CD4-positive, alpha-beta memory T cell (primary cell): ENCODE measurements at places on chromosomes 13 and 19.

- DNase-seq, result peak; percentile 77
These were observed 7.9 kb upstream of the CDC16 start for GRCh38 chr13:114226699-114227323.

GRCh38 chr13:48646791-48647190 lies 6.9 kb upstream of the CYSLTR2 start:
- DNase-seq, result no peak

DNA sequence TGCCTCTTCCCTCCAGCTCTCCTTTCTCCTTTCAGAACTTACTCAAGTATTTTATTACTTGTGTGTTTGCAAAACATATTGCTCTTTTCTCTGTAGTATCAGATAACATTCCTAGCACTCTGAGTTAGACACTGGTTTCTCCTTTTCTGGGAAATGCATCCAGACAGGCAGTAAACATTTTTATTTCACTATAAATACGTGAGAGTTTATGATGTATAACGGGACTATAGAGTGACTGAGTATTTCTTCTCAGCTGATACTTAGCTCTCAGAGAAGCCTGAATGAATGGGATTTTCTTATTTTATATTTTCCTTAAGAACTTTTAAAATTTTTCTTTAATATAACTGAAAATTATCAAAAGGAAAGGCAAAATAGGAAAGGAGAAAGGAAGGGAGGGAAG lies 211.2 kb upstream of the EDNRB start:
- DNase-seq, result no peak

- DNase-seq, result no peak
These were observed 4.6 kb upstream of the RAB20 start for GRCh38 chr13:110566171-110566570.

DNA sequence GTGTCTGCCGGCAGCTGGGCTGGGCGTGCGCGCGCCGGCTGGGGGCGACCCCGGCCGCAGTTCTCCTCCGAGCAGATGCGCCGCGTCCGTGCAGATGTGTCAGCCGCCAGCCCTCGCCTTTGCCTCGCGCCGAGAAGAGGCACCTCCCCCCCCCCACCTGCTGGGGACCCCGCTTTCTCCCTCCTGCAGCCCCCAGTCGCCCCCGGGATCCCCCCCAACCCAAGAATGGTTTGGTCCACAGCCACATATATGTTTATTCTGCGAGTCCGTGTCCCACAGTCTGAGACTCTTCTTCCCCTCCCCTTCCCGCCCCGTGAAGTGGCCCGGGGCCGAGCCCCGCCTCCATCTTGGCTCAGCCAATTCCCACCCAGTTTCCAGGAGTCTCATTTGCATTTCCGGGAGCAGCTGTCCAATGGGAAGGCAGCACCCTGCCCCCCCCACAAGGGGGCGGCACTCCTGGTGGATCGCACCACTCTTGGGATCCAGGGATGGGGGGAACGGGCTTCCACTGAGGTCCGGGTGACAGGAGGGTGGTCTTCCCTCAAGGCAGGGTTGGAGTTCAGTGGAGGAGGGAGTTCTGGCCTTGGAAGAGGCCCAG lies 8.6 kb downstream of the ISOC2 start:
- no peak for DNase-seq

DNA sequence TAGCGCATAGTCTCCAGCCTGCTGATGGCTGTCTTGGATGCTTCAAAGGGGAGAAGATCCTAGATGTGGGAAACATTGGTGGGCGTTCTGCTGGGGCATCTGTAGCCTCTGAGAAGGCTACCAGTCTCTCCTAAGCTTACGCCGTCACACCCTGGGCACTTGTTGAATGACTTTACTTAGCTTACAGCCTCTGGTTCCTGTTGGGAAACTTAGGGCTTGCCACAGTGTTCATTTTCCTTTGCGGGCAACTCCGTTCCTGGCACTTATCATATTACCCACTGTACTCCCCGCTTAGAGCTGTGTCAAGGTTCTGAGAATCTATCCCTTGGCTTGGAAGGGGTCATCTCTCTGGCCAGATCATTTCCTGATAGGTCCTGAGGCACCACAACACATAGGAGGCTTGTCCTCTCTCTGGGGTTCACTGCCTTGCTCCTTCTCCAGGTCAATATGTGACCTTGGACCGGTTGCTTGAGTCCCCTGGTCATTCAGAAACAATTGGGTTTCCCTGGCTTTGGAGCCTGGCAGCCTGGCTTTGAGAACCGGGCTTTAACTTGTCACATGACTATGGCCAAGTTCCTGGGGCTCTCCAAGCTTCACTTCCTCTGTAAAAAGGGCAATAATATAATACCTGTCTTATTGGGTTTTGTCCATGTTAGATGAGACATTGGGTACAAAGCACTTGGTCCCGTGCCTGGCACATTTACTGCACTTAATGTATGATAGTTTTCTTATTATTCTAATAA lies 20.5 kb upstream of the ALOX5AP start:
- no peak for DNase-seq

- no peak for DNase-seq
These were observed 36.0 kb downstream of the MBNL2 start for GRCh38 chr13:97257800-97258799.

GRCh38 chr13:36866232-36866631 lies 47.2 kb downstream of the RFXAP start:
- no peak for DNase-seq

- DNase-seq, result no peak
These were observed 1396.4 kb downstream of the EFNB2 start for GRCh38 chr13:105139048-105139379.

GRCh38 chr13:45702088-45702487 lies at the start of gene CBY2:
CBY2 (plus strand) TSS chr13:45702320; CDS start chr13:45702391, 71 bp downstream.
- no peak for DNase-seq

GRCh38 chr19:29715701-29716581 lies 880 bp upstream of the C19orf12 start:
- DNase-seq, result no peak

DNA sequence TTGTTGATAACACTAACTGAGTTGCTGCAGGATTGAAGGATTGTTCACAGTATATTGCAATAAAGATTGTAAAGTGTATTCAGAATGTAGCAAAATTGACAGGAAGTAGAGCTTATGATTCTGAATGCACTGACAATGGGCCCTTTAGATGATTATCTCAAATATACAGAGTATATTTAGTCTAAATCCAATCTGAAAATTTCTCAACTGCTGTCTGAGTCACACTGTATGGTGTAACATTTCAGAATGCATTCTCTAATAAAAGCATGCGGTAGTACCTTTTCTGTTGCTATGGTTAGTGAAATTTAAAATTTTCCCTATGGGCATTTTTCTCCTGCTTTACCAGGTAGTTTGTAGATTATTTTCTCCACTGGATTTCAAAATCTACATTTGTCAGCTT lies 365.2 kb downstream of the PCDH17 start:
- DNase-seq, result no peak

DNA sequence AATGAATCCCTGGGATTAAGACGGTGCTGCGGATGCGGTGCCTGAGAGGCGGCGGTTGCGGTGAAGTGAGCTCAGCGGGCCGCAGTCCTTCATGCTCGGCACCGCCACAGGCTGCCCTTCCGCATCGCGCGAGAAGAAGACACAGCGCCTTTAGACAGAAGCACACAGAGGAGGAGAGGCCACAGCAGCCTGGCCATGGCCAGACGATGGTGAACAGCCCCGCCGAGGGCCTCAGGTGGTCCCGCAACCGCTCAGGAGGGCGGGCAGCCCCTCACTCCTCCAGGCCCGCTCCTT lies 459.2 kb downstream of the MYO16 start:
- DNase-seq, result no peak

DNA sequence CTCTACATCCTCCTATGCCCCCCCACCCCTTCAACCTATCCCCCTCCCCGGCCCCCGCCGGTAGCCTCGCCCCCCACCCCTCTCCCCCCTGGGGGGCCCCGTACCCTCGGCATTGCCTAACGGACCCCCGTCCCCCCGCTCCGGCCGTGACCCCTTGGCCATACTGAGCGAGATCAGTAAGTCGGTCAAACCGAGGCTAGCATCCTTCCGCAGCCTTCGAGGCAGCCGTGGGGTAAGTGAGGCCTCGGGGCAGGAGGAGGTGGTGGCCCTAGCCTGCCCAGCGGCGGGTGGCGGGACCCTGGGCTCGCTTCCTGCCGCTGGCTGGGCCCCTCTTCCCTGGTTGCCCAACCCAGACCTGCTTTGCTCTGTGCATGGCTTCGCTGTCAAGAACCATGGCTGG lies 6.5 kb downstream of the TRIP10 start:
- no peak for DNase-seq

DNA sequence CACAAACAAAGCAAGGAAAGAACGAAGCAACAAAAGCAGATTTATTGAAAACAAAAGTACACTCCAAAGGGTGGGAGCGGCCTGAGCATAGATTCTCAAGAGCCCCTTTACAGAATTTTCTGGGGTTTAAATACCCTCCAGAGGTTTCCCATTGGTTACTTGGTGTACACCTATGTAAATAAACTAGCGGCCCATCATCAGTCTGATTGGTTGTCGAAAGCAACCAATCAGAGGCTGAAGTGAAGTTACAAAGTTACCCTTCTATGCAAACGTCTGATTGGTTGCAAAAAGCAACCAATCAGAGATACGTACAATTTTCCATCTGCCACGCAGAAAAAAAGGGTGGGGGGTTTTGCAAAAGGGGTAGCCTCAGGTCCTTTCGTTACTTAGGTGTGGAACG lies 96.3 kb upstream of the UBAC2 start:
- no peak for DNase-seq

DNA sequence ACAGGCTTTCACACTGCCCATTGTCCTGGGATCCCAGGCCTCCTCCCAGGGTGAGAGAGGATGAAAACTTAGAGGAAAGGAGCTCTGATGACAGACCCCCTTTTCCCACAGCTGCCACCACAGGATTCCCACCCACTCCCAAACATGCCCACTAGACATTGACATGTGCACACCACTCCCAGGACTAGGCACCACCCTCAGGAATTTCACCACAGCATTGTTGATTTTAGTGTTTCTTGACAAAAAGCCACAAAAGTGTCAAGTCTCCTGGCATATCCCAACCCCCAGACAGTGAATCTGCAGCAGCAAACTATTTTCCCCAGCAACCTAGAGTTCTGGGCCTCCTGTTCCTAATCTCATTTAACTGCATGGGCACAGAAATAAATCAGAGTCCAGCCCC lies 10.1 kb downstream of the ZNF714 start:
- no peak for DNase-seq

DNA sequence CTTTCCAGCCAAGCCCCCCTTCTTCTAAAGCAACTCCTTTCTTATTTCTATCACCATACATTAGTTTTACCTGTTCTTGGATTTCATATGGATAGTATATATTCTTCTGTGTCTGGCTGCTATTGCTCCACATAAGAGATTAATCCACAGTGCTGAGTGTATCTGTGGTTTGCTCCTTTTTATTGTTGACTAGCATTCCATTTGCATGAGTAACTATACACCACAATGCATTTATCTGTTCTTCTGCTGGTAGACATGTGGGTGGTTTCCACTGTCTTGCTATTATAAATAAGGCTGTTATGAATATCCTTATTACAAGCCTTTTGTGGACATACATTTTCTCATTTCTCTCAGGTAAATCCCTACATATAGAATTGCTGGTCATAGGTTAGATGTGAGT lies 138.2 kb downstream of the SLC7A1 start:
- DNase-seq, result no peak

- DNase-seq, result no peak
These were observed 34.2 kb upstream of the SERTM1 start for GRCh38 chr13:36639610-36640009.

DNA sequence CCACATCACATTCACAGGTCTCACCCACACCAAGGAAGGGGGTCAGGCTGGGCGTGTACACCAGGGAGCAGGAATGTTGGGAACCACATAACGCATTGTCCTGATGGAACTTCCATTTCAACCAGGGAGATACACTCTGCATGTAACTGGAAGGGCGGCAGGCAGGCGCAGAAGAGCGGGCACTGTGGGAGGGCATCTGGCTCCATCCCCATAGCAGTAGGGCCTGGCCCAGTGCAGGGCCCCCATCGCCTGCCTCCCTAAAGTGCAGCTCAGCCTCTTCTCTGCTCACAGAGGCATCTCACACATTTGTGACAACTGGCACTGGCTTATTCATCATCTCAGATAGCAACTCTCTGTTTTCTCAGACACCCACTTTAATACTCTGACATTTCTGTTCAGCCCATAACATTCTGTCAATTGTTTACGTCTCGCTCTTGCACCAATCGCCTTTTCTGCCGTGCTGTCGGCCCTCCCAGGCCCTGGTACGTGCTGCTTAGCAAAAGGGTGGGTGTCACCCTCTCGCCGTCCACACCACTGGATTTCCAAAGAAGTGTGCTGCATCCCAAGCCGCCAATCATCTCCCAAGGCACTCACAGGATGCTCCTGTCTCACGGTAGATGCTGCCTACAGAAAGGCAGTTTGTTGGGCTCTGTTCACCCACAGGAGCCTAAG lies 353.3 kb upstream of the ZNF507 start:
- DNase-seq, result no peak

- no peak for DNase-seq
These were observed 654 bp downstream of the ZNF579 start for GRCh38 chr19:55579766-55580621.

GRCh38 chr13:74184283-74184682 lies 50.1 kb upstream of the KLF12 start:
- DNase-seq, result no peak

DNA sequence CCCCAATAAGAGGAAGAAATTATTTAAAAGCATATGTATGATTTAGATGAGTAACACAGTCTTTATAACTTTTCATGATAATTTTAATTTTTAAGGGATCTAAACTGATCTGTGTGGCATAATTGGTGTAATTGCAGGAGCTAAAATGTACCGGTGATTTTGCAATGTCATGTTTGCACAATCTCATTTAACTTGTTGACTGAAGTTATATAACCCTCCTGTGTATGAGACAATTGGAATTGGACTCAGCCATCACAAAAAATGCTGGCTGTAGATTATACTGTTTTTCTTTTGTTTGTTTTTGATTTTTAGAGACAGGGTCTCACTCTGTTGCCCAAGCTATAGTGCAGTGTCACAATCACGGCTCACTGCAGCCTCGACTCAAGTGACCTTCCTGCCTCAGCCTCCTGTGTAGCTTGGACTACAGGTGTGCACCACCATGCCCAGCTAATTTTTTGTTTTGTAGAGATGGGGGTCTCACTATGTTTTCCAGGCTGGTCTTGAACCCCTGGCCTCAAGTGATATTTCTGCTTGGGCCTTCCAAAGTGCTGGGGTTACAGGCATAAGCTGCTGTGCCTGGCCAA lies 26.1 kb downstream of the FGF9 start:
- no peak for DNase-seq

GRCh38 chr13:31199849-31200636 lies at the start of gene B3GLCT:
B3GLCT (plus strand) TSS chr13:31199975; CDS start chr13:31200085, 110 bp downstream.
- DNase-seq, result peak; percentile 86

DNA sequence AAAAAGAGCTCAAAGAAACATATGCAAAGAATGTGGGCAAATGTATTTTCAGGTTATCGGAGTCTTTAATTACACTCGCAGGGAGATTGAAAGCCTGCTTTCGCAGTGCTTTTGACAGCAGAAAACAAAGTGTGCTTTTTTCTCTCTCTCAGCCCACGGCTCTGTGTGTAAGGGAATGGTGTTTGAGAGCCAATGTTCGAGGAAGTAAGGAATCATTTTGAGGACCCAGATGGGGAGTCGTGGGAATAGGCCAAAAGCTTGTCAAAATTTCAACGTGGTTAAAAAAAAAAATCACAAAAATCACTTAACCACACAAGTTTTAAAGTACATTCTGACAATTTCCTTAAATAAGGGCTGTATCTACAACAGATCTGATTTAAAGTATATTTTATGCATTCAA lies 197.1 kb upstream of the IRS2 start:
- DNase-seq, result no peak

- DNase-seq, result peak; percentile 68
These were observed 10.5 kb upstream of the B3GNT3 start for GRCh38 chr19:17784201-17785008.
